Right kidney (tissue), 9 donors: ENCODE measurements at places on chromosomes 16 and 17.
A peak's percentile ranks its signal among the peaks of the same experiment; 100 is the strongest.

GRCh38 chr16:15037003-15037402 is 18.9 kb downstream of the NTAN1 start:
- no peak for DNase-seq

GRCh38 chr17:63833026-63833740 is 5.7 kb upstream of the FTSJ3 start:
- DNase-seq: no peak

- DNase-seq: peak; percentile 58
Measured at GRCh38 chr16:1771188-1771863, at the start of gene NME3. TSS of gene NME3 (minus strand) at chr16:1771543. CDS start at chr16:1771534, 9 bp downstream.

DNA sequence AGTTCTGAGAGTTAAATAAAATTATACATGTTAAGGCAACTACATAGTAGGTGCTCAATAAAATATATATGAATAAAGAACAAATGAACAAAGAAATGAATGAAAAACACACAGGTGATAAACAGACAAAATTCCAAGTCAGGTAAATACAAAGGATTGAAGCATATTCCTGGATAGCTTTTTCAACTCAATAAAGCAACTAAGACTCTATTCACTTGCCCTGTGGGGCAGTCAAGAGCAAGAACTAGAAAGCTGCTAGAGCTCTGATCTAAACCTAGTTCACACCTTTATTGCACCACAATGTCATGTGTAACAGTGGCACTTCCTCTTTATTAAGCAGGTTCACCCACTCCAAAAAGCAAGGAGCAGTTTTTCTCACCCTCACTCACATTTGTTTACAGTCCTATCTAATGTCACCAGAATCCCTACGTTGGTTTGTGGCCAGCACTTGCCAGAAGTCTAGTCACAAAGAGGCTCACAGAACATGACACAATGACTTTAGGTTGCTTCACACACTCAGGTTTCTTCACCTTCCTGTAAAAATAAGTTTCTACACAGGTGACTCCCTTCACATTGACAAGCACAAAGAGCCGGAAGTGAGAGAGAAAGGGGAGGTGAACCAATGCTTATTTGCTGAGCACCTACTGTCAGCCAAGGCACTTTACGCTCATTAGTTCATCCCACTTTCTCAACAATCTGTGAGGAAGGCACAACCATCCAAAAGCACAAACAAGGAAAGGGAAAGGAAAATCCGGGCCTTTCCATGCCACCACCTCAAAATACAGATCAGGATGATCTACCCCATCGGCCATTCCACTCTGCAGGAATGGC is 70.8 kb downstream of the XPO6 start:
- no peak for DNase-seq

- peak; percentile 78 for DNase-seq
Measured at GRCh38 chr17:29179232-29180033, 765 bp downstream of the MYO18A start.

DNA sequence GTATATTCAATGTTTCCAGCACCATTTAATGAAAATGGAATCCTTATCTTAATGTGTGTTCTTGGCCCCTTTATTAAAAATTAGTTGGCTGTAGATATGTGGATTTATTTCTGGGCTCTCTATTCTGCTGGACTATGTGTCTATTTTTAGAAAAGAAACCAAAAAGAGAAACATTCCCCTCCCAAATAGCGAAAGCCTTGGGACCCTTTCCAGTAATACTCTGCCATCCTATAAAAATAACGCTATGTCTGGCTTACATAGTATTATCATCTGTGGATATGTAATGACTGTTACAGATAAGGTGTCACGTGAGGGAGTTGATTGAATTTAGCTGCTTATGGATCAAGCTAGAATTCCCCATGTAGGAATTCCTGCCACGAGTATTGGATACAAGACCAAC is 279.3 kb upstream of the KIF2B start:
- no peak for DNase-seq

DNA sequence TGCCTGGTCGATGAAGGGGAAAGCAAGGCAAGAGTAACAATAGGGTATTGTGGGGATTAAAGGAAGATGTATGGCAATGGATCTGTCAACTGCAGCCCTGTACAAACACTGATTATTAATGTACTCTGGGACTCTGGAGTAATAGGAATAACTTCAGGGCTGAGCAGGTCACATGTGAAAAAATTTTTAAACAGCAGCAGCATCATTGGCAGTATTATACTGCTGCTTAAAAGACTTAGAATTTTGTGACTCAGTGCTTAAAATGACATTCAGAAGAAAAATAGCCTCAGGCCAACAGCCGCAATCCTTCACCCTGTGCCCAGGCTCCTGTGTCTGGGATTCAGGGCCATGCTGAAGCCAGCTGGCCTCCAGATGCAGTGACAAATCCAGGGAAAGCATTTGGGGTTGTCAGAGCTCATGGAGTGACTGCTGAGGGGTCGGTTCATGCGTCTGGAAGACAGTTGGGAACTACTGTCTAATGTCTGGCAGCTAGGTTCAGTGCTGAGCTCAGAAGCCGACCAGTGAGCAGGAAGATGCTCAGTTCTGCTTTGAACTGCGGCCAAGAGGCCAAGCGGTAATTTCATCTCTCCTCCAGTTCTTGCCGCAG is 22.2 kb downstream of the TEX2 start:
- no peak for DNase-seq

GRCh38 chr17:18146980-18147379 is 36.6 kb upstream of the ALKBH5 start:
- DNase-seq: no peak

DNA sequence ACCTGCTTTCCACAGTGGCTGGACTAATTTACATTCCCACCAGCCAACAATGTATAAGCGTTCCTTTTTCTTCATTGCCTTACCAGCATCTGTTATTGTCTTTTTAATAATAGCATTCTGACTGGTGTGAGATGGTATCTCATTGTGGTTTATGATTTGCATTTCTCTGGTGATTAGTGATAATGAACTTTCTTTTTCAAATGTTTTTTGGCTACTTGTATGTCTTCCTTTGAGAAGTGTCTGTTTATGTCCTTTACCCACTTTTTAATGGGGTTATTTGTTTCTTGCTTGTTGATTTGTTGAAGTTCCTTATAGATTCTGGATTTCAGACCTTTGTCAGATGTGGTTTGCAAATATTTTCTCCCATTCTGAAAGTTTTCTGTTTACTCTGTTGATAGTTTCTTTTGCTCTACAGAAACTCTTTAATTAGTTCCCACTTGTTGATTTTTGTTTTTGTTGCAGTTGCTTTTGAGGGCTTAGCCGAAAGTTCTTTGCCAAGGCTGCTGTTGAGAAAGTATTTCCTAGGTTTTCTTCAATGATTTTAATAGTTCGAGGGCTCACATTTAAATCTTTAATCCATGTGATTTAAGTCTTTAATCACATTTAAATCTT is 26.8 kb downstream of the ITGAM start:
- no peak for DNase-seq

GRCh38 chr17:38926293-38927070 is 1.1 kb downstream of the LASP1NB start:
- DNase-seq: no peak

DNA sequence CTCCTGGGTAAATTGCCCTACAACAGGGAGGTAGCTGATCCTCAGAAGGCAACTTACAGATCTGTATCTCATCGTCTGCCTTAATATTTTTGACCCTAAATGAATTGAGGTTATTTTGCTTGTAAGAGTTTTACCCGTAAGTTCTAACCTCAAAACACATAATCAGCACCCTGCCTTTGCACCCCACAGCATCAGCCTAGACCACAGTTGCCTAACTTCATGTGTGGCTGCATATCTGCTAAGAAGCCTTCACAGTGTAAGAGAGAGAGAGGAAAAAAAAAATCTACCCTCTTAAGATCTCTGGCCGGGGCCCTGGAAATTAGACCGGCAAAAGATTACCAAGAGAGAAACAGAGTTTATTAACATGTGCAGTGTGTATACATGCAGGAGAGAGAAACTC is 76.9 kb downstream of the ARHGAP44 start:
- no peak for DNase-seq

GRCh38 chr17:9386401-9386800 is 189.2 kb downstream of the STX8 start:
- no peak for DNase-seq
